Glutamatergic neuron (in vitro differentiated cells): ENCODE measurements at places on chromosomes 6 and 20. TPM values are rescaled to one million over a fixed set of nuclear protein-coding genes. Genes with fewer than 3 reads are reported as not detected.

GRCh38 chr6:34100788-34101187 lies 45.1 kb downstream of the GRM4 start:
- H3K27me3 ChIP-seq: peaks cover 16% of the 10 kb centered on the region
- no peaks in the 10 kb centered on the region for H3K36me3 ChIP-seq
- H3K27ac ChIP-seq: no peak overlapping the region

GRCh38 chr20:58552366-58552934 lies 37.3 kb upstream of the APCDD1L start:
- DNase-seq: no peak
- no peaks in the 10 kb centered on the region for H3K36me3 ChIP-seq
- no peak overlapping the region for H3K27ac ChIP-seq
- H3K4me1 ChIP-seq: peaks cover 2% of the 10 kb centered on the region

- no peaks in the 10 kb centered on the region for H3K36me3 ChIP-seq
- H3K4me1 ChIP-seq: peaks cover 3% of the 10 kb centered on the region
- H3K27me3 ChIP-seq: no peaks in the 10 kb centered on the region
These were observed 475.6 kb upstream of the CHD6 start for GRCh38 chr20:42093542-42094440.

DNA sequence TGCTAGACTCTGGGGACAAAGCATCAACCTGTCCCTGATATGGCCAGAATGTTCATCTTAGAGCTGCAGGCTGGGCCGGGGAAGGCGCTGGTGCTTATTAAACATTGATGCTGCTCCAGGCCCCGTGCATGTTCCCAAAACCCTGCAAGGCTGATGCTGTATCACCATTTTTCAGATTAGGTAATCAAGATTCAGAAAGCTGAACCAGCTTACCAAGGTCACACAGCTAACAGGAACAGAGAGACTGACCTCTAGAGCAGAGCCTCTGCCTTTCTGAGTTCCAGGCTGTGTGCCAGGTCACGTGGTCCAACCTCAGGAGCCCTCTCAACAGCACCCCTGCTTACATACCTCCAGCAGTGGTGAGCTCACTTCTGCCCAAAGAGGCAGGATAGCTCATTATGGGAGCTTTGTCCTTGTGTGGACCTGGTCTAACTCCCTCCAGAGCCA lies 16.1 kb upstream of the VSTM2L start:
- H3K27me3 ChIP-seq: peaks cover 14% of the 10 kb centered on the region
- H3K4me3 ChIP-seq: no peak overlapping the region
- H3K4me1 ChIP-seq: peaks cover 21% of the 10 kb centered on the region
- H3K36me3 ChIP-seq: no peaks in the 10 kb centered on the region
- H3K27ac ChIP-seq: no peak overlapping the region
- no peak for DNase-seq

- DNase-seq: no peak
- peaks cover 6% of the 10 kb centered on the region for H3K36me3 ChIP-seq
- H3K27me3 ChIP-seq: peaks cover 19% of the 10 kb centered on the region
- H3K4me3 ChIP-seq: no peak overlapping the region
- H3K27ac ChIP-seq: peak overlapping the region; percentile 48
These were observed 207.4 kb downstream of the DLL1 start for GRCh38 chr6:170083236-170084051.

DNA sequence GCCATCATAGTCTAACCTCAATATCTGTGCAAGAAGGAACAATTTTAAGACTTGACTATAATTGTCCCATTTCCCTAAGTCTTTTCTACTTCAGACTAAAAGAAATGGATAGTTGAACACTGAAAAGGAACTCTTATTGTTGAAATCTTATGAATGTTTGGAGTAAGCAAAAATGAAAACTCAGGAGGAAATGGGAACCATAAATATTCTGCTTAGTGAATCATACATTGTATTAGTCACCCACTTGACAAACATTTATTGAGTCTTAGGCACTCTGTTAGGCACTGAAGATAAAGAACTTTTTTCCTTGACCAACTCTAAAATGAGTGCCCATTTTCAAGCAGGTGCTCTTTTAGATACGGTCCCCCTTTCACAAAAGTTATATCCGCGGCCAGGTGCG lies 8.7 kb downstream of the CCDC170 start:
- H3K27ac ChIP-seq: no peak overlapping the region
- DNase-seq: no peak
- H3K27me3 ChIP-seq: peaks cover 2% of the 10 kb centered on the region
- H3K4me3 ChIP-seq: no peak overlapping the region
- H3K36me3 ChIP-seq: no peaks in the 10 kb centered on the region

- no peak overlapping the region for H3K27ac ChIP-seq
These were observed 35.5 kb downstream of the DHX35 start for GRCh38 chr20:38997622-38998021.

- DNase-seq: no peak
- peak overlapping the region; percentile 98 for H3K27ac ChIP-seq
- peaks cover 59% of the 10 kb centered on the region for H3K4me1 ChIP-seq
These were observed 1.1 kb upstream of the GRM4 start for GRCh38 chr6:34146801-34147592.

GRCh38 chr20:37218441-37218840 lies 39.1 kb upstream of the MROH8 start:
- H3K4me3 ChIP-seq: no peak overlapping the region
- no peak for DNase-seq
- no peaks in the 10 kb centered on the region for H3K27me3 ChIP-seq
- H3K27ac ChIP-seq: no peak overlapping the region
- peaks cover 9% of the 10 kb centered on the region for H3K4me1 ChIP-seq
- H3K36me3 ChIP-seq: peaks cover 5% of the 10 kb centered on the region

- H3K27me3 ChIP-seq: peaks cover 3% of the 10 kb centered on the region
- no peak overlapping the region for H3K4me3 ChIP-seq
- no peaks in the 10 kb centered on the region for H3K36me3 ChIP-seq
- no peak overlapping the region for H3K27ac ChIP-seq
These were observed 77.6 kb upstream of the FYN start for GRCh38 chr6:111950661-111951496.

DNA sequence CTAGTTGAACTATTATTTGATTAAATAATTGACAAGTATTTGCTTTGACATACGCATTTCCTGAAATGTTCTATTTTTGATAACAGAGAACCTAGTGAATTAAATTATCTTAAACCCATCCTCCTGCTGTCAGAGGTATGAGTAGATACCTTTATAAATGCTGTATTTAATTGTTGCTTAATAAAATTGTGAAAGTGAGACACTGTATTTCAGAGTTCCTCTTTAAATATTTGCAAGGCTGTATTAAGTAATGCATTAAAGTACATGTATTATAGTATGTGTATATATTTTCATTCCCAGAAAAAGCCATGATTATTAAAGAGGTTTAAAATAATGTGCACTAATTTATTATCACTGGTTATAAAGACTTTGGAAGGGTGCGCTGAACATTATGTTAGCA lies 483.8 kb downstream of the TFAP2B start:
- H3K4me1 ChIP-seq: no peaks in the 10 kb centered on the region
- H3K36me3 ChIP-seq: no peaks in the 10 kb centered on the region
- H3K4me3 ChIP-seq: no peak overlapping the region
- DNase-seq: no peak
- no peak overlapping the region for H3K27ac ChIP-seq
- peaks cover 2% of the 10 kb centered on the region for H3K27me3 ChIP-seq

DNA sequence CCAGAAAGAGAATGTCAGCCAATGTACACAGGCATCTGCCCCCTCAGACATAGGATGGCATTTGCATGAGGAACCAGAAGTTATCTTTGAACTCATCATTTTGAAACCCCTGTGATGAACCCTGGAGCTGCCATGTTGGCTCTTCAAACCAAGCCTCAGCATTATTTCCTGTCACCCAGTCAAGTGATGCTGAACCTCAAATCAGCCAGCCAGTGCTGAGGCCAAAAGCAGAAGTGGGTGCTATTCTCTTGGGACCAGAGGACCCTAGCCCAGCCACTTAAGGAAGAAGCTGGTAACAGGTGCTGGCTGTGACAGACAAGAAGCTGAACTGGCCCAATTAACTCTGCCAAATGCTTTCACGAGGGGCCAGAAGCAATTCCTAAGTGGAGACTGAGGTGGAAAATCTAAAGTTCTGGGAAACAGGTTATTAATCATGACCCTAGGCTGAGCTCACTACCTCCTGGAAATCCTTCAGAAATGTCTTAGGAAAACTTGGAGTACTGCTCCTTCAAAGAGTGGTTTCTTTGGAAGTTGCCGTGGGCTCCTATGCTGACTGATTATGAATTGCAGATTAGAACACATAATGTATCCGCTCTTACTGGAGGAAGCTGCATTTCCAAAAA lies 4.0 kb downstream of the PKIG start:
- H3K36me3 ChIP-seq: no peaks in the 10 kb centered on the region
- no peak overlapping the region for H3K4me3 ChIP-seq
- peaks cover 7% of the 10 kb centered on the region for H3K4me1 ChIP-seq

GRCh38 chr20:49891476-49892110 lies 23.7 kb downstream of the SPATA2 start:
- no peaks in the 10 kb centered on the region for H3K36me3 ChIP-seq
- H3K27ac ChIP-seq: no peak overlapping the region
- H3K4me3 ChIP-seq: no peak overlapping the region
- peaks cover 3% of the 10 kb centered on the region for H3K27me3 ChIP-seq
- DNase-seq: no peak
- peaks cover 21% of the 10 kb centered on the region for H3K4me1 ChIP-seq

- H3K27me3 ChIP-seq: peaks cover 4% of the 10 kb centered on the region
- no peak overlapping the region for H3K27ac ChIP-seq
- peaks cover 10% of the 10 kb centered on the region for H3K36me3 ChIP-seq
- no peak for DNase-seq
- no peak overlapping the region for H3K4me3 ChIP-seq
These were observed 145.3 kb upstream of the ECI2 start for GRCh38 chr6:4280707-4281106.

DNA sequence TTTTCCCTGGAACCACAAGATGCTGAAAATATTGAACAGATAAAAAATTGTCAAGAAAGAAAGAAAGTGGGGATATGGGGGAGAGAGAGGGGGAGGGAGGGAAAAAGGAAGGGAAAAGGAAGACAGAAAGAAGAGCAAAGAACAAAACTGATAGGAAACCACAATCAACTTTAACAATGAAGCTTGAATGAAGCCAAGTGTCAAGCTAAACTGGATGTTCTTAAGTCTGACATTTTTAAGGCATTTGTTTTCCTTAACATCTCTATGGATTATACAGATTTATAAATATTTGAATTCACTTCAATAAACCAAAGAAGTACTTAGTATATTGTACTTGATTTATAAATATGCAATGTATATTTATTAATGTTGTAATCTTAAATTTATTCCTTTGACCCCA lies 197.6 kb upstream of the SMLR1 start:
- no peak for DNase-seq
- no peak overlapping the region for H3K27ac ChIP-seq
- no peak overlapping the region for H3K4me3 ChIP-seq
- H3K36me3 ChIP-seq: no peaks in the 10 kb centered on the region
- H3K4me1 ChIP-seq: no peaks in the 10 kb centered on the region

- H3K27ac ChIP-seq: no peak overlapping the region
- H3K4me1 ChIP-seq: peaks cover 15% of the 10 kb centered on the region
- no peaks in the 10 kb centered on the region for H3K36me3 ChIP-seq
These were observed 119.4 kb downstream of the ZFAND3 start for GRCh38 chr6:37938909-37939308.

DNA sequence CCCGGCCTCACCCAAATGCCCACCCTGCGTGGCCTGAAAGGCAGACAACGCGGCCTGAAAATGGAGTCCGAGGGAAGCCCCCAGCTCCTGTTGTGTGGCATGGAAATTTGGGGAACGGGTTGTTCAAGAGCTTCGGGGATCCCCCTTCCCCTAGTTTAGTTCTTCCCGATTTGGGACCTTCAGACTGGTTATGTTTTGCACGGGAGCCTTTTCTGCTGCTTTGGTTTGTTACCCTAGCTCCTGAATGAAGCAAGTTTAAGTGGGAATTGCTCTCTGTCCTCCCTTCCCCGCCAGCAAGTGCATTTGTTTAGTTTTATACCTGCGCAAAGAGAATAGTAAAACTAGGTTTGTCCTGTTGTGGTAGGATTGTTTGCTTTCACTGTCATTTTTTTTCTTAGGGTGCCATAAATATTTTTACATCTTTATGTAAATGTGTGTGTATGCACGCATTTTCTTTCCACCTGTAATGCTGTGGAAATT lies 604 bp downstream of the SH3BGRL2 start:
- H3K27ac ChIP-seq: peak overlapping the region; percentile 84
- peak overlapping the region; percentile 95 for H3K4me3 ChIP-seq
- no peaks in the 10 kb centered on the region for H3K36me3 ChIP-seq
- H3K27me3 ChIP-seq: peaks cover 5% of the 10 kb centered on the region
- no peak for DNase-seq

GRCh38 chr6:4883298-4883697 lies 107.1 kb downstream of the CDYL start:
- H3K4me1 ChIP-seq: peaks cover 9% of the 10 kb centered on the region
- H3K36me3 ChIP-seq: no peaks in the 10 kb centered on the region
- H3K27me3 ChIP-seq: peaks cover 4% of the 10 kb centered on the region
- DNase-seq: no peak

DNA sequence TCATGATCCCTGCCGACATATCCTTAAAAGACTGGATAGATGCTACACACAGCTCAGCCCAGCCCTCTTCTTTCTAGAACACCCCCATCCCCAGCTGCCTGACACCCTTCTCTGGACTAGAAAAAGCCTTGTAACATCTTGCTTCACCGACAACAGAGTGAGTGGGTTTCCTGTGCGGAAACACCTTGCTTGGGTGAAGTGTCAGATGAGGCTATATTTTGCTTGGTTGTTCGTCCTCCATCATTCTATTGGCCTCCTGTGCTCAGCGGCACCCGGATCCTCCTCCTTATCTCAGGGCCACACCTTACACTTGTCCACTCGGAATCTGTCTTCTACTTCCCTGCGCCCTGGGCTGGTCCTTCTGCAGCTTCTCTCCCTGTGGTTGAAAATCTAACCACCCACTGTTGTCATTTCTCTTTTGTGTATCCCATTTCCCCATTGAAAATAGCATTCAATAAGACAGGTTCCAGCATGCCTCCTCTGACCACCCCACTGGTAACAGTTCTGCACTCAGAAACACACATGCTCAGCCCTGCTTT lies 101.3 kb upstream of the MLN start:
- DNase-seq: no peak
- H3K27me3 ChIP-seq: peaks cover 9% of the 10 kb centered on the region
- peak overlapping the region; percentile 1 for H3K27ac ChIP-seq
- H3K4me3 ChIP-seq: no peak overlapping the region
- H3K36me3 ChIP-seq: no peaks in the 10 kb centered on the region

MDFI gene
- total RNA-seq: 7.9 TPM

MYLK4 gene
- total RNA-seq: 0.49 TPM

BTNL2 gene
- total RNA-seq: not detected

AHCY gene
- 97.9 TPM for total RNA-seq

DEFB132 gene
- total RNA-seq: not detected
